ENCODE measurements at places on chromosomes 5 and 9.
A peak's percentile ranks its signal among the peaks of the same experiment; 100 is the strongest.

DNA sequence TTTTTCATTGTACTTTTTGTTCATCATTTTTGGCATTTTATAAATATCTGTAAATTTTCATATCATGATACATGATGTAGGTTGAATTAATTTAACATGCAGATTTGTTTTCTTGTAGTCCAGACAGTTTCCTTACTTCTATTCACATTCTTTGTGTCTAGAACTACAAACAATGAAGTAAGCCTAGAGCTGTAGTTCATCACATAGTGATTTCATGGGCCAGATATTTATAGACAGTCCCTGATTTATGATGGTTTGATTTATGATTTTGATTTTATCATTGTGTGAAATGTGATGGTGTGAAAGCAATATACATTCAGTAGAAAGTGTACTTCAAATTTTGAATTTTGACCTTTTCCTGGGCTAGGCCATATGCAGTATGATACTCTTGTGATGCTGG, 139.0 kb downstream of the ARHGEF28 start:
- DNase-seq, result no peak

DNA sequence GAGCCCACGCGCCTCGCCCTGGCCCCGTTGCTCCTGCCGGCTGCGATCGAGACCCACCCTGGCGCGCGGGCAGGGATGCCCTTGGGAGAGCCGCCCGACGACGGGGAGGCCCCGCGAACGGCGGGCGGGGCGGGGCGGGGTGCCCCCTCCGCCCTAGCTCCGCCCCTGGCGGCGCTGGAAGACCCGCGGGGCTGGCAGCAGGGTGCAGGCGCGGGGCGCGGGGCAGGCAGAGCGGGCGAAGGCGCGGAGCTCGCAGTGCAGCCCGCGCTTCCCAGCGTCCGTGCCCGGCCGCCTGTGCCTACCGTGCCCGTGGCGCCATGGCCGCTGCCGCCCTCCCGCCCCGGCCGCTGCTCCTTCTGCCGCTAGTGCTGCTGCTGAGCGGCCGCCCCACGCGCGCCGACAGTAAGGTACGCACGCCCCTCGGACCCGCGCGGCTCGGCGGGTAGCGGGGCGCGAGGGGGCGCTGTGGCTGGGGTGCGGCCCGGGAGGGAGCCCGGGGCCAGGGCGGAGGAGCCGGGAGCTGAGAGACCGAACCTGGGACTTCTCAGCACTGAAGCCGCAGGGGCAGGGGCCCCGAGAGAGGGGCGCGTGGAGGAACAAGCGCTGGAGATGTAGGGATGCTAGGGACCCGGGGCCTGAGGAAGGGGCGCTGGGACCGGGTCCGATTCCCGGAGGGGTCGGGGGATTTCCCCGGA, at the start of gene OLFML2A:
TSS of gene OLFML2A (plus strand) at position 180 of the 695 bp plus-strand sequence. CDS start at position 318, 138 bp downstream.
- no peak for DNase-seq

DNA sequence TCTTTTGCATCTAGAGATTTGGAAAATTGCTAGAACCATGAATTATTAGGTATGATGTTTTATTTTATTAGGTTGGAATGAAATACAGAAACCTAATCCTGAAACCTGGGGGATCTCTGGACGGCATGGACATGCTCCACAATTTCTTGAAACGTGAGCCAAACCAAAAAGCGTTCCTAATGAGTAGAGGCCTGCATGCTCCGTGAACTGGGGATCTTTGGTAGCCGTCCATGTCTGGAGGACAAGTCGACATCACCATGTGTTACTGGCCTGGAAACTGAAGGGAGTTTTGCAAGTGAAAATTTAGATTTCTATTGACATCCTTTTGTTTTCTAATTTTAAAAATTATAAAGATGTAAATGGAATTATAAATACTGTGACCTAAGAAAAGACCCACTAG, 100.7 kb downstream of the NLN start:
- DNase-seq, result no peak

DNA sequence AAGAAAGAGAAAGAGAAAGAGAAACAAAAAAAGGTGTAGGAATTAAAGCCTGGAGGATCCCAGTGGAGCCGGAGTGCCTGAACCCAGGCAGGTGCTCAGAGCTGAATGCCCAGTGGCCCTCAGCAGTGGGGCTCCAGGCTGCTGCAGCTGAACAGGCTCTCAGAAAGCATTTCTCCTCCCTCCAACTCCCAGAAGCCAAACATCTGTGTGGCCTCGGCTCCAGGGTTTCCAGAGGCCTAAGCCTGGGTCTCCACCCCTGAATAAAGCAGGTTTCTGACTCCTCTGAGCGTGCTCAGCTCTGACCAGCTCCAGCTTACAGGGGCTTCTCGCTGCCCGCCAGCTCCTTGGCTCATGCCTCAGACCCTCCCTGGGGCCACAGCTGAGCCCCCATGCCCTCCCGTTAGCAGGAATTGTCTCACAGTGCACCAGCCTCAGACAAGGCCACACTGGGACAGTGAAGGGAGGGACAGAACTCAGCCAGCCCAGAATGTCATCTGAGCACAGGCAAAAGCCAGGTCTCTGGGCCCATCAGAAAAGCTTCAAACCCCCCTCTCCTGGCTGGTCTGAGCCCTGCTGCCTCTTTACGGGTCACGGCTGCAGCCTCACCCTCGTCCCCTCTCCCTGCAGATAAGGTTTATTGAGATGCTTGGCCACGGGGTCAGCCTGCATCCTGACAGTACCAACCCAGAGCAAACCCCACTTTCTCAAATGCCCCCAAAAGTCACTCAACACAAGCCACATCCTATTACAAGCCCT, 114.4 kb upstream of the PPP1R26 start:
- no peak for DNase-seq

GRCh38 chr5:154384480-154385235, 61.1 kb upstream of the SAP30L start:
- DNase-seq, result no peak

GRCh38 chr9:108672475-108673190, 183.2 kb downstream of the ACTL7B start:
- DNase-seq, result no peak

DNA sequence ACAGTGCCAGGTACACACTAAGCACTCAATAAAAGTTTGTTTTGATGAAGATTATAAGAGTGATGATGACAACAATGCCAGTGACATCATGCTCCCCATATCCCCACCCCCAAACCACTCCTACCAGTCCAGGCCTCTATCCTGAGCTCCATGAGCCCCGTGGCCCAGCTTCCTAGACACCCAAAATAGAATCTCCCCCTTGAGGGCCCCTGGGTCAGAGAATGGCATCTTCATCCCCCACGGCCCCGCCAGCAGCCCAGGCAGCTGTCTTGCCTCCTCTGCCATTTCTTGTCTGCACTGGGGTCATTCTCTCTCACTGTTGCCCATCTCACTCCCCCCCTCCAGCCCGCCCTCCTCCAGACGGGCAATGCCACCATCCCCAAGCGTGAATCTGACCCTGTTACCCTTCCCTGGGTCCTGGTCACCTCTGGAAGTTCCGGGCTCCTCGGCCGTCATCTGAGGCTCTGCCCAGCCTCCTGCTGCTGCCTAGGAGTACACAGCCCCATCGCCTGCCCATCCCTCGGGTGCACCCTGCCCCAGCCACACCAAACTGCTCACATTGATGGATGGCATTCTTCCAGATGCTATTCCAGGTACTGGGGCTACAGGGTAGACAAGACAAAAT, 76.8 kb upstream of the LMX1B start:
- DNase-seq, result no peak

DNA sequence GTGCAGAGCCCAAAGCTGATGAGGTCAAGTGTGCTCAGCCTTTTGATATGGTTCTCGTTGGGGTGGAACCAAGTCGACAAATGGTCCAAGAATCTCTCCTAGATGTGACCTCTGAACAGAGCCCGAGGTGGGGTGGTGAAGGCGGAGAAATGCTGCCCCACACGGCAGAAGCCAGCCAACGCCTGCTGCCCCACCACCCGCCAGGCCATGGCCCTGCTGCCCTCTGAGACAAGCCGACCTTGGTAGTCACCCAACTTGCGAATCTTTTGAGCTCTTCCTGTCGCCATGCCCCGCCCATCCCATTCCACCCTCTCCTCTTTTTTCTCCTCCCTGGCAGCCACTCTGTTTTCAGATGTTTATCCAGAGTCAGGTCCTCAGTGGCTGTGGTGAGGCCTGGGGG, 91.5 kb upstream of the EGFLAM start:
- DNase-seq, result no peak

DNA sequence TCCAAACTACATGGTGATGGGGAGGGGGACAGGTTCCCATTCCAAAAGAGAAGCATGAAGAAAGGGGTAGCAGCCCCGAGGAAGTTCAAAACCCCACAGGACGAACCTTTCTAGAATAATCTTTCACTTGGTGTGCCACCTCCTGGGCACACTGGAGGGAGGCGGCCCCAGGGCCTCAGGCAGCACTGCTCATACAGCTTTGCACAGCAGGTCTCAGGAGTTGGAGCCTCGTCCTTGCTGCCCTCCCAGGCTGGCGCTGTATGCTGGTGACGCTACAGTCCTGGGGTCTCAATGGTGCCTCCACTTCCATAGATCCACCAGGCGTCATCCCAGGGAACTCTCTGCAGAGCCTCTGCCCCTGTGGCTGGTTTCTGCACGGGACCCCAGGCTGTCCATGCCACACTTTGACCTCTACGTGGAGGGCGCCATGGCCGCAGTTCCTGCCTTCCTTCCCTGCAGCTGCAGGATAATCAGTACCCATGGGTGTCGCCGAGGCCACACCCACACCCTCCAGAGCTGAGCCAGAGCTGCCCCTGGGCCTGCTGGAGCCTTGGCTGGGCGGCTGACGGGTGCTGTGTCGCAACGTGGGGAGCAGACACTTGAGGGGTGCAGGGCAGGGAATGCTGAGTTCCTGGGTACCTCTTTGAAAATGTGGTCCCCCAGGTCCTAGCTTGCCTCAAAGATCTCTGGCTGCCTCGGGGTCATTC, 95.3 kb downstream of the COL5A1 start:
- DNase-seq, result no peak

DNA sequence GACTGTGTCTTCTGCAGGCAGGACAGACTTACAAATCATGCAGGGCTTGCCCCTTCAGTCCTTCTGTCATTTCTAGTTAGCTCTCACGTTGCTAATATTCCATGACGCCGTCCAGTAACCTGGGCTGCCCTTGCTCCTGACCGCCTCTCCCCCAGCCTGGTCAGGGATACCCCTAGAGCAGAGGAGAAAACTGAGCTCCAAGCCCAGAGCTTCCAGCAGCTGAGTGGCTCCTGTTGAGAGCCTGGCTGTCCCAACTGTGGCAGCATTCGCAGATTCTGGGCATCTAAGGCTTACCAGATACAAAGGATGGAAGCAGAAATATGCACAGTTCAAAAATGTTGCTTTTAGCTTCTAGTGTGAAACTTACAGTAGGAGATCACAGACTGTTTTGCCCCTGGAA, 185.2 kb downstream of the CD180 start:
- no peak for DNase-seq

DNA sequence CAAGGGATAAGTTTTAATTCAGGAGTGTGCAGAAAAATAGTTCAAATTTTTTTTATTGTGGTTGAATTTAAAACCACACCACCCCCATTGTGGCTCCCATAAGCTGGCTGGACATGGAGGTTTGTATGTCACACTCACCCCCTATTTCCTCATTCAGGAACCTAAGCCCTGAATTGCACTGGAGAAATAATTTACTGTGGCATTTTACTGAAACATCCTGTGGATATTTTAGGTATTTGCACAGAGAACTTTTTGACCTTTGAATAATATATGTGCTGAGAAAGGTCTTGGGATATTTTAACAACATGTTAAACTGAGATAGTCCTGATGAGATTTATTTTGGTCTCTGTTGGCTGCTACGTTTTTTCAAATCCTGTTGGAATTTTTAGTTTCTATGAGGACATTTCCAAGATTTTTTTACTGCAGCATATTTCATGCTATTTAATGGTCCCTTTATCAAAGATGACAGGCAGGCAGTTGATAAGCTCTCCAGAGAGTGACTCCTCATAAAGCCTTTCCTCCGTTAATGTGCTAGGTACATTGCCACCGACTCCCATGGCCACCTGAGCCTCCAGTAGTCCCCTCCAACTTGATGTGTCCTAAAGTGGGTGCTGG, 51.2 kb upstream of the PALM2AKAP2 start:
- no peak for DNase-seq

DNA sequence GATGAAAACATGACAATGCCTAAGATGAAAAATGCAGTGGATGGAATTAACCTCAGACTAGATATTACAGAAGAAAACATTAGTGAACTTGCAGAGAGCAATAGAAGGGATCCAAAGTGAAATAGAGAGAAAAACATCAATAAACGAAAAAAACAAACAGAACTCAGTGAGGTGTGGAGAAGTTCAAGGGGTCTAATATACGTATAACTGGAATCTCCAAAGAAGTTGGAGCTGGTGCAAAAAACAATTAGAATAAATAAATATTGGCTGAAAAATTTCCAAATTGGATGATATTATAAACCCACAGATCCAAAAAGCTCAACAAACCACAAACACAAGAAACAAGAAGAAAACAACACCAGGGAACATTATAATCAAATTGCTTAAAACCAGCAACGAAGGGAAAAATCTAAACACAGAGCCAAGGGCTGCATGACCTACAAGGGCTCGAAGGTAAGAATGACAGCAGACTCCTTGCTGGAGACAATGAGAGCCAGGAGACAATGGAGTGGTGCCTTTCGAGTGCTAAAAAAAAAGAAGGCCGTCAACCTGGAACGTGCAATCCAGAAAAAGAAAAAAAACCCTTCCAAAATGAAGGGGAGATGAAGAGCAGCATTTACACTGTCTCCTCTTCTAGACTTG, 11.8 kb downstream of the FAM163B start:
- no peak for DNase-seq

- DNase-seq, result no peak
These were observed 169.0 kb downstream of the PTPRD start for GRCh38 chr9:10443868-10444204.

DNA sequence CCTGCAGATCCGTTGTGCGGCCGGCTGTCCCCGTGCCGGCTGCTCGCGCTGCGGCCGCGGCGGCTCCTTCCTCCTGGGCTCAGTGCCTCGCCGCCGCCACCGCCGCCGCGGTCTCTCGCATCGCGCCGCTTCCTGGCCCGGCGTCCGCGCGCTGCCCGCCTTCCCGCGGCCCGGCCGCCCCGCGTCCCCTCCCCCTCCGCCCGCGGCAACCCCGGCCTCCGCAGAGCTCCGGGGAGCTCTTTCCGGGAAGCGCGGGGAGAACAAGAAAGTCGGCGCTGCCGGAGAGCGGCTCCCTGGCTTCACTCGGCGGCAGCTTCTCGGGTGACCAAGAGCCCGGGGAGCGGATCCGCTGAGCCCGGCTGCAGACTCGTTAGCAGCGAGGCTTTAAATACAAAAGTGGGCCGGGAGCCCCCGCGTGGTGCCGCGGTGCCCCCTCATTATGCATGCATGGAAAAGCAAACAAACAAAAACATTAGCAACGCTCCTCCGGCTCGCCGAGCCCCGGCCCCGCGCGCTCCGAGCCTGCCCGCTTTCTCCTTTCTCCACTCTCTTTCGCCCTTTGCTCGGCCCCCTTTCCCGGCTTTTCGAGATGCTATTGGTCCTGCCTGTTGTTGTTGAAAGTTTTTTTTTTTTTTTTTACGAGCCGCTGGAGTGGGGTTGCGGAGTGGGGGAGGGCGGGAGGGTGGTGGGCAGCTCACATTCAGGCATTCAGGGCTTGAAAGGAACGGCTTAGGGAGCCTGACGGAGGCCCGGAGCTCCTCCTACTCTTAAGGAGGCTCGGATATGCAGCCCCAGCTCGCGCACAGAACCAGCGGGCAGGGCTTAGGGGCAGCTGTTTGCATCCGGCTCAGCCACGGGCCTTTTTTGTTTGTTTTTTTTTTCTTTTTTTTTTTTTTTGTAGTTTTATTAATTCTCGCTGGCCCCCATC, at the start of gene GAS1:
TSS of gene GAS1 (minus strand) at position 361 of the 928 bp plus-strand sequence. CDS start 727 bp downstream, outside the sequence.
- peak; percentile 88 for DNase-seq

GRCh38 chr5:120823328-120823727, 359.2 kb downstream of the PRR16 start:
- DNase-seq, result no peak

- no peak for DNase-seq
These were observed 379.5 kb downstream of the TMEM232 start for GRCh38 chr5:110346893-110347358.

GRCh38 chr5:35230038-35230611, at the start of gene PRLR:
TSS of gene PRLR (minus strand) at chr5:35230487. CDS start at chr5:35089620, 140,867 bp downstream.
- DNase-seq, result no peak
